ENCODE measurements at places on chromosomes 12 and 14.
A peak's percentile ranks its signal among the peaks of the same experiment; 100 is the strongest.

DNA sequence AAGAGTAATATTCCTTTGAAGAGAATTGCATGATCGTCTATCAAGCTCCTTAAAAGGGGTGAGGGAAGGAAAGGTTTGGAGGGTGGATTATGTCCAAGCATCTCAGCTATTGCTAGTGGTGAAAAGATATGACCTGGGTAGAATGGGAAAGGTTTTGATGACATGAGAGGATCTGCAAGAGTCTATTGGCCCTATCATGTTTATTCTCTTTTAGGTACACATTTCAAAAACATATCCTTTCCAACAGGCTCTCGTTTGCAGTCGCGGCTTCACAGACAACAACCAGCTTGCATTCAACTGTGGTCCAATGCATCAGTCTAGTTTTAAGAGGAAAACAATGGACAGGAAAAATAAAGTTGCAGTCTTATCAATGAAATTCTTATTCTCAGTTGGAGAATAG, 17.1 kb downstream of the FOXG1 start:
- no peak for DNase-seq

DNA sequence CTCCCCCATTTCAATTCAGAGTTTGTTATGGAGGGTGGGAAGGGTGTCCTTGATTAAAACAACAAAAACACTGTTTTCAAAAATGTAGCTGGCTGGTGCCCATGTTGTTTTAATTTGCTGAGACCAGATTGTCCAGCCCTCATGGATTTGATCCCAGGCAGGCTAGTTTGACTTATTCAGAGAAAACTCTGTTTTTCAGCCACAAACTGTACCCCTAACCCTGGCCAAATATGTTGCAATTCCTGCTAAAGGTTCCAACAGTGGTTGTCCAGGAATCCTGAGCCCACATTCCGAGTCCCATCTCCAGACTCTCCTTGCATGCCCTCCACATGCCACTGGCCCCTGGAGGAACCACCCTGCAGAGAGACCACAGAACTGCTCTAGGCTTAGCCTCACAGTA, 36.0 kb downstream of the MAP1LC3B2 start:
- no peak for DNase-seq

DNA sequence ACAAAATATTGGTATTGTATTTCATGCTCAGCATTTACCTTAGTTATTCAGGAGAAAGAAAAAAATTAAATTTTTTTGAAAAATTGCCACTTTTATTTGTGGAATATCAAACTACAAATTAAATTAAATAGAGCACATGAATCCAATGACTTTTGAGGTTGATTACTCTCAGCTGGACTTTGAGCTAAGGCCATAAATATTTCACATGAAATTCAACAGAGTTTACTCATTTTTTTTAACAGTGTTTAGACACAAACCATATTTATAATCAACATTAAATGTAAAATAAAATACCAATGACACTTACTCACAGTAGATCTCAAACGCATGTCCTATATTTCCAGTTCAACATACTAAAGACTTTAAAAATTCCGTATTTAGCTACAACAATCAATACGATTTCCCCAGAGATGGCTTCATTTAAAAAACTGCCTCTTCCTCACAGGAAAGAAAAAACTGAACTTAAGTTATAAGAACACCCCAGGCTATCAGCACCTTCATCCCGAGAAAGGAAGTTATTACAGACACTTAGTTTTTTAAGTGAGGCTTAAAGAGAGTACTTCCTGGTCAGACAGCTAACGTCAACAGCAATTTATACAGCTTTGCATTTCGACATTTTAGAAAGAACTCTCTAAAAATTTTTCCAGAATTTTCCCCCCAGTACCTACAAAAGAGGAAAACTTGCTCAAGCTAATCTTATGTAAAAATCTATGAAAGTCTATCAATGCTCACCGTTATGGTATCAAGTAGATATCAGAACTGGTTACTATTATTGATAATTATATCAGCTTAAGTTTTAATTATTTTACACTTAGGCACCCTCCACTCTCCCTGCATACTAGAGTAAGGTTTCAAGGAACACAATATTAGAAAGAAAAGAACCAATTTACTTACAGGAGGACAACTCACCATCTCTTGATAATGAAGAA, 13.8 kb downstream of the TAOK3 start:
- peak; percentile 26 for DNase-seq

DNA sequence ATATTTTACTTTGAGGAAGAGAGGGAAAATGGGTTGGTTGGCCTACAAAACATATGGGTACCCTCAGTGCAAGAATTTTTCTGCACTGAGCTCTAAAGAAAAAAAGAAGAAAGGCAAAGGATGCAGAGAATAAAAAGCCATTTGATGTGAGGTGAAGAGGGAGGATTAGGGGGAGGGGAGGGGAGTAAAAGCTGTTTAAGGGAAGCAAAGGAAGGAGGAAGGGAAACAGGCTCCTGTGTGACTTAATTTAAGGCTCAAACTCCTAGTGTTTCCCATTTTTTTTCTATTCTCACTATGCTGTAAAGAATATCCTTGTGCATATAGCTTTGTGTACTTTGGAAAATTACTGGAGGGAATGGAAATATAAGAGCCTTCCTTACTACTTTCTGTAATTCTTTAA, 78.7 kb downstream of the NKX2-1 start:
- no peak for DNase-seq

DNA sequence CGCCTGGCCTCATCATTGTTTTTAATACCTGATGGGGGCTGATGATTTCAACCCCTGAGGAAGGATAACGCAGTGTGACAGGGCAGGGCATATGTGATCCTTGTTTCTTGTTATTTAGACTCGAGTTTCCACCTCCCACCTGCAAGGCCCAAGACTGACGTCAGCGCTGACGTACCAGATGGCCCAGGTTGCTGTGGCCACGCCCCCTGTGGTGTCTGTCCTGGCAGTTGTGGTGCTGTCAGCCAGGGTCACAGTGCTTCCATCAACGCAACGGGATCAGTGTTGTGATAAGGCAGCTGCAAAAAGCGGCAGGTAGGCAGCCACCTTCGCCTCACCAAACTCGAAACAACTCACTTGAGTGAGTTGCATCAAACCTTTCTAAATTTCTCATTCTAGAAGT, 18.4 kb downstream of the DDX51 start:
- DNase-seq = no peak

GRCh38 chr12:48602192-48602989, 32.5 kb upstream of the LALBA start:
- DNase-seq = no peak

GRCh38 chr14:102096569-102097188, 9.8 kb upstream of the HSP90AA1 start:
- DNase-seq = peak; percentile 56

- no peak for DNase-seq
Measured at GRCh38 chr12:50634379-50634778, 129.5 kb upstream of the ATF1 start.

DNA sequence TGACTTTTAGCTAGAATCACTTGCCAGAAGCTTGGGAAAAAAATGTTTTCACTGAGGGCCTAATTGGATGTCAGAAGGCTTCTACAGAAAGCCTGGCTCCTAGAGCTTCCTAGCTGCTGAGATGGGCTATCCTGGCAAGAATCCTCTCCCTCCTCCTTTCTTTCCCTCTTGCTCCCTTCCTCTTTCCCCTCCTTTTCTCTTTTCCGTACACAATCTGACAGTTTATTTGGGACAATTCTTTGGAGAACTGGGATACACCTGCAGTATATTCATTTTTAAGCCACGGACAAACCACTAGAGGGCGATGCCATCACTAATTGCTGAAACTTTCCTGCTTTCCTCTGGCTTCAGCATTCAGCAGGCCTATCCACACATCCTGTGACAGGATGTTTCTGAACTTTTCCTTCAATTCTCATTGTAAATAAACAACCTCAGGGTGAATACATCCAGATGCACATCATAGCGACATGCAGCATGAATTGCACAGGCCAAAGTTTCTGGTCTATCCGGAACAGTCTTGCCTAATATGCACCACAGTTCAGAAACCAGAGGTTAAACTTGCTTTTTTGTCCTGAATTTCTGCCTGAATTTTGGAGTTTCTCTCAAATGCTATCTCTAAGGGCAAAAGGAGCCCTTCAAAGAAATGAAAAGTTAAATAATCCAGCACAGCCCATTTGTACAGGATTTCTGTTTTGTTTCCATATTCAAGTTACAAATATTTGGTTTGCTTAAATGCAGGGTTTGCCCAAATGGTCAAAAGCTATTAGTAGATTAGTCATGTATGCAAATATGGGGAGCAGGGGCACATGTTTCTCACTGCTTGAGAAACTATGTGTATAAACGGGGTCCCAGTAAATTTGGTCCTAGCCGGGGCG, 142.8 kb downstream of the PAWR start:
- DNase-seq = peak; percentile 16

DNA sequence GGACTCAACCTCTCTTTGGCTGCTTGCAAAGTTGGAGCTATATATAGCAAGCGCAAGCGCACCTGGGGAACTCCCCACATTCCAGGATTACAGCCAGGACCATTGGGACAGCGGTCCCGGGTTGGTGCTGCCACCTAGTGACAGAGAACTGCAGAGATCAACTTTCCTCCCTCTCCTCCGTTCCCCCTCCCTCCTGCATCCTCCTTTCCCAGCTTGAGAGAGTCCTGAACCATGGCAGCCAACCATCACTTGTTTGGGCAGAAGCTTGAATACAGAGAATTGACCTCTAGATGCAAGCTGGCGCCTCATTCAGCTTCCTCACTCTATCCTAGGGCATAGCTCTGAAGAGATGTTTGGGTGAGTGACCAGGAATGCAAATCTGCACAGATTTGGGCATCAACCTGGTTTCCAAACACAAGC, 17.4 kb upstream of the FLVCR2 start:
- peak; percentile 66 for DNase-seq

DNA sequence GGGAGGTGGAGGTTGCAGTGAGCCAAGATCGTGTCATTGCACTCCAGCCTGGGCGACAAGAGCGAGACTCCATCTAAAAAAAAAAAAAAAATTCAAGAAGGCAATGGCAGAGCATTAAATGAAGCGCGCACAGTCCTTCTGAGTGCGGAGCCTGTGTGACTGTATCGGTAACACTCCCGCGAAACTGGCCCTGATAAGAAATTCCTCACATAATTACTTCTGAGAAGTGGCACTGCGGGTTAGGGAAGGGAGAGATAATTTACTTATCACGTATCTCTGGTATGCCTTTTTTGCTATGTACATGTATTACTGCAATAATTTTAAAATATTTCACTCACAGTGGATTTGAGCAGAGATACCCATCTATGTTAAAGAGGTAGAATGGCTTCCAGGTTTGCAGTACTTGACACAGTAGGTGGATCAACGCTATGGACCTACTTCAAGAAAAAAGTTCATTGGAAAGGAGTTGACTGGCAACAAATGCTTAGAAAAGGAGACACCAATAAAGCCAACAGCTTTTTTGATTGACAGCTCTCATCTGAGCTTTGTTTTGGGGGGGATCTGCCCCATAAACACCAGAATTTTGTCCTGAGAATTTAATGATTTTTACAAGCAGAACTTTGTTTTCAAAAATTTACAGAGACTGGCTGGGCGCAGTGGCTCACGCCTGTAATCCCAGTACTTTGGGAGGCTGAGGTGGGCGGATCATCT, 29.2 kb upstream of the SPTLC2 start:
- no peak for DNase-seq

- DNase-seq = no peak
Measured at GRCh38 chr12:47636908-47637780, 68.7 kb downstream of the RPAP3 start.

- DNase-seq = peak; percentile 36
Measured at GRCh38 chr12:98653866-98654493, 8.9 kb downstream of the APAF1 start.

DNA sequence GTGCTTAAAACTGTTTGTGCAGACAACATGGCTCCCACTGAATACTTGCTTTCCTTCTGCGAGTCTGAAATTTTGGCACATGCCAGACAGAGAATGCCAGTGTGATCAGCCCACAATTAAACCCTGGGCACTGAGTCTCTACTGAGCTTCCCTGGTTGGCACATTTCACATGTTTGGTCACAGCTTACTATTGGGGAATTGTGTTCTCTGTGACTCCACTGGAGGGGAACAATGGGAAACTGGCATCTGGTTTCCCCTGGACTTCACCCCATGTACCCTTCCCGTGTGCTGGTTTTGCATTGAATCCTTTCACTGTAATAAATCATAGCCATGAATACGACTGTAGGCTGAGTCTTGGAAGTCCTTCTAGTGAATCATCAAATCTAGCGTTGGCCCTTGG, 64.9 kb downstream of the EFCAB11 start:
- DNase-seq = no peak

GRCh38 chr12:91609283-91609682, 426.7 kb upstream of the DCN start:
- no peak for DNase-seq

- DNase-seq = no peak
Measured at GRCh38 chr14:75238756-75239455, 39.7 kb upstream of the FOS start.

DNA sequence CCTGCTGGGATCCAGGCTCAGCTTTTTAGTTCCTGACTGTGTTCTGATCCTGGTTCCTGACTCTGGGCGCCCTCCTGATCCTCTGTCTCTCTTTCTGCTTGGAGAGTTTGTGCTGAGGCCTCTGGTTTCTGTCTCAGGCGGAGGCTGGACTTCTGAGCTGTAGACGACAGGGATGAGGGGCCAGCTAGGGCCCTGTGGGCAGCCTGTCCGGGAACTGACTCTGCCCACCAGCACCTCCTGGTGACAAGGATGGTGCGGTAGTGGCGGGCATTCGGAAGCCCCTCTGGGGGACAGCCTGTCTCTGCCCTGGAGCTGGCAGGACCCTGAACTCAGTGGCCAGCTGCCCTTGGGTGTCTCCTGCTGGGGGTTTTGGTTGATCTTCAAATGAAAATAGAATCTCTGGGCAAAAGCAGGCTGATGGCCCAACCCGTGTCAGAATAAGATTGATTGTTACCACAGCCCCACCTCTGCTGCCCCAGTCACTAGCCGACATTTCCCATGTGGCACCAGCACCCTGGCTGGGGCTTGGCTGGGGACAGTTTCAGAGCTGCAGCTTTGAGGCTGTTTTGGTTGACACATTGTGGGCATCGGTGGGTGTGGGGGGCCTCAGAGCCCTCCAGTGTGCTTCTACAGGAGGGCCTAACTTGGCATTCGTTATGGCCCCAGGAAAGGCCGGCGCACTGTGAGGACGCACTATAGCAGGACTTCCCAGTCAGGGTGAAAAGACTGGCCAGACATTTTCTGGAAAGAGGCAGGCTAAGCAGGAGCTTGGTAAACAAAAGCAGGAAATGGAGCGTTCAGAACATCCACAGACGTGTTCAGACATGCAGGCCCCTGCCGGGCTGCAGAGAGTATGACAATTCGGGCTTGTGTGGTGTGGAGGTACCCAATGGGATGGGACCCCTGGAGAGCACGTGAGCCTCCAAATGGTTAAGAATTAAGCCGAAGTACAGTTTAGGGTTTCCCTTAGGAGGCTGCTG, 16.2 kb downstream of the KRT80 start:
- DNase-seq = no peak
